HT-29 (cell line): ENCODE measurements at places on chromosomes 3 and 15.

- DNase-seq, result no peak
Observed at GRCh38 chr3:29512641-29513040, 231.8 kb downstream of the RBMS3 start.

DNA sequence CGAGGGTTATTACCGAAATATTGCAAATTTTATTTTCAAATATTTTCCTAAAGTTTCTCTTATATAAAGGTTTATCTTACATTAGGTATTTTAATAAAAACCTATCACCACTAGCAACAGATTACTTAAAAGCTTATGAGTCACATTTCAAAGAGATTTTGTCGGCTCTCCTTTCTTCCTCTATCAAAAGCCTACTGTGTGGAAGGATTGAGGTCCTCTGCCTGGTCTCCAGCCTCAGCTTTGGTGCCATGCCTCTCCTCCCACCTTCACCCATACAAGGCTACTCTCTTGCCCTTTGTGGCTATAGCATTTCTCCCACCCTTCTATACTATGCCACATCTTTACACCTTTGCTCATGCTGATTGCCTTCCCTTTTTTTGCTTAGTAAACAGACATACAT, 199.3 kb downstream of the TNIK start:
- DNase-seq, result peak; percentile 77

GRCh38 chr3:46282696-46283095, 40.4 kb downstream of the CCR3 start:
- DNase-seq, result no peak

DNA sequence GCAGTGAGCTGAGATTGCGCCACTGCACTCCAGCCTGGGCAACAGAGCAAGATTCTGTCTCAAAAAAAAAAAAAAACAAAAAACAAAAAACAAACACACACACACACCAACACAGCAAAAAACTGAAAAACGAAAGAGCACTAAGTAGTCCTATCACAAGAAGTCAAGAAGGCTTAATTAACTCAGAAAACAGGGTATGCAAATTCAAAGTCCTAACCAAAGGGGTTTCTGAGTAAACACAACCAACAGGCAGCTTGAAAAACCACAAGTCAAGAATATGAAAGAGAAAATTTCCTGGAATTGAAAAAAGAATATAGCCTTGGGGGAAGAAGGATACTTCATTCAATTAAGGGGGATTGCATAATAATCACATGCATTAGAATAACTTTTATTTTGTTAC, 37.7 kb upstream of the PARP14 start:
- no peak for DNase-seq

GRCh38 chr3:44628716-44629115, 3.9 kb downstream of the ZNF197 start:
- no peak for DNase-seq

- no peak for DNase-seq
Observed at GRCh38 chr3:161915418-161915750, 418.8 kb downstream of the OTOL1 start.

GRCh38 chr3:112391648-112392047, 58.7 kb downstream of the CD200 start:
- DNase-seq, result no peak

GRCh38 chr3:79018265-79018664, 749.5 kb downstream of the ROBO1 start:
- DNase-seq, result no peak

DNA sequence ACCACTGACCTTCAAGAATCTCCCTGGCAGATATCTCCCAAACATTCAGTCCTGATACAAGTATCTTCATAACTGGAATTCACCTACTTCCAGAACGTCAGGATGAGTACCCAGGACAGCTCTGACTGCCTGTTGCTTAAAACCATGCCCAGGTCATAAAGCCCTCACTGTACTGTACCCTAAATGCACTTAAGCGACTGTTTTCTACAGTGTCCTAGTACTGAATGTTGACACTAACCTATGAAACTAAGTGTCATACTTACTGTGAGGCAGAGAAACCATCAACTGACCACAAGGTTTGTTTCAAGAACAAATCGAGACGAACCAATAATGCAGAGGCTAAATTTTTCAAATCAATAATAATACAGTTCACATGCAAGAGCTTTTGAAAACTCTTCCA, 178.7 kb upstream of the NSMCE3 start:
- DNase-seq, result no peak

DNA sequence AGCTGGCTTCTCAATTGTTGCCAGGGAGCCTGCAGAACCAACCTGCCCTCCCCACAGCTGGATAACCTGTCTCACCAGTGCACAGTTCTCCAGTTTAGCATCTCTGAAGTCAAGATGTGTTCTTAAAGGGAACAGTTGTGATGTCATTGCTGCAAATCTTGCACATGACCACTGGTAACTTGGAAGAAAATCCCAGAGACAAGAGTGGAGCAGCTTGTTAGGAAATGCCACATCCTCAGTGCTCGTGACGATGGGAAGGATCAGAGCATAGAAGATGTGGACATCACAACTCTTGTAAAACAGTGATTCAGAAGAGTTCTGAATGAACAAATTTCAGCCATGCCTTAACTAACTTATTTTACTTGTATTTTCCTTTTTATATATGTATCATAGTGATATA, 36.1 kb upstream of the LIMD1 start:
- DNase-seq, result no peak

DNA sequence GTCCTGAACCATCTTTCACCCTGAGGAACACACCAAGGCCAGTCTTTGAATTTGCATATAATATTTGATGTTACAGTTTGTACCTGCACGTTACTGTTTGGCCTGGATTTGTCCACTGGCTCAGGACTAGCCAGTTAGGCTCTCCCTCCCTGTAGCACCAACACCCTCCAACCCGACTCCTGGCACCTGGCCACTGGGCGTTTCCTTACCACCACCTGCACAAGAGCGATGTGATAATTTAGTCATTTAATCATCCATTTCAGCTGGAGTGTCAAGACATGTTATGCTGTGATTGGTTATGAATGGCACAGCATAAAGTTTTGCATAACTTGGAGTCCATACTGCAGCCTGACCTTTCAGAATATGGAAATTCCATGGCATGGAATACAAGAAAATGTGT, 242.4 kb downstream of the KCNMB2 start:
- DNase-seq, result no peak

DNA sequence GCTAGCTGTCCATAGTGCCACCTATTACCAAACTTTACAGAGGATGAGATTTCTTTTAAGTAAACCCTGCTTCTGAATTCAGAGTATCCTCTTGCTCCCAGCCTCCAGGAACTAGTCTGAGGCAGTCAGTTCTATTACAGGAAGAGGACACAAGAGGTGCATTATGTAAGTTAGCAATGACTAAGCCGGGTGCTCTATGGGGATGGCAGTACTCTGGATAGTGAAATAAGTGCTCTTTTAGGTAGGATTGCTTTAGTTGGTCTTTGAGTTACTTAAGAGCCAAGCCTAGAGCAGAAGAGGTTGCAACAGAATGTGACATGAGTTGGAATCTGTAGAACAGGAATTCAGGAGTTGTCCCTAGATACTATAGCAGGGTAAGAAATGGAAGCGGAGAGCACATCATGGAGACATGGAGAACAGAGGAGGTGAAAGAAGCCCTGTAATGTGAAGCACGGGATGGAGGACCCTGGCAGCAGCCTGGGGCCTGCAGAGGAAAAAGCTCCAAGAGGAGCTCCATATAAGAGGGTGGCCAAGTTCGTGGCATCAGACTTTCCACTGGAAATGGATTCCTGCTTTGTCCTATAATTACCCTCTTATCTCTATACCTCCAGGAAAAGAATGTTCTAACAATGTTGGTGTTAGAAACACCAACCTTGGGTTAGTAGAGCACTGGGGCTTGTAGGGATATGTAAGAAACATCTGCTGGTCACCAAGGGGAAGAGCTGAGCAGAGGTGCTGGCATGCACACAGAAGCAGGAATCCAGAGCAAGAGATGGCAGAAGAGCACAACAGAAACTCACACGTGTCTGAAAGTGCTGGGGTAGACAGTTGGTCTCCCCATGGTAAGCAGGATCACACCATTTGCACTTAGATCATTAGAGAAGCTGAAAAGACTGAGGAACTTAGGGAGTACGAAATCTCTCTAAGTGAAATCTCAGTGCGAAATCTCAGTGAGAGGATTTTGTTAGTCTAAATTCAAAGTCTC, 851.1 kb downstream of the FHIT start:
- no peak for DNase-seq

- no peak for DNase-seq
Observed at GRCh38 chr3:112557976-112558375, 3.8 kb downstream of the ATG3 start.

DNA sequence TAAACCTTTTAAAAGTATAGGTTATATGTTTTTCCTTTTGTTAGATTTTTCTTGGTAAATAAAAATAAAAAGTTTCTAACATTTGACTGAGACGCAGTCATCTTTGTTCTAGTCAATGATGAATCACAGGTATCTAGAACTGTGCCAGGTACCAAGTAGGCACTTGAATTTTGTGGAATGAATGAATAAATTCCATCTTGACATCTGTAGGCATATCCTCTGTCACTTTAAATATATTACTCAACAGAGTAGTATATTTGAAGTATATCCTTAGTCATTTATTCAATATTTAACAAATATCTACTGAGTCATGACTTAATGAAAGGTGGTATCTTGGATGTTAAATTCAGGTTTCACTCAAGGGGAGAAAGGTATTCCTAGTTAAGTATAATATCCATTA, 828.4 kb downstream of the TUSC7 start:
- DNase-seq, result no peak

GRCh38 chr3:45510519-45510918, 84.0 kb upstream of the LIMD1 start:
- no peak for DNase-seq

GRCh38 chr3:150545419-150546225, 674 bp downstream of the SERP1 start:
- peak; percentile 72 for DNase-seq
